ENCODE measurements at places on chromosomes 7 and 10.

DNA sequence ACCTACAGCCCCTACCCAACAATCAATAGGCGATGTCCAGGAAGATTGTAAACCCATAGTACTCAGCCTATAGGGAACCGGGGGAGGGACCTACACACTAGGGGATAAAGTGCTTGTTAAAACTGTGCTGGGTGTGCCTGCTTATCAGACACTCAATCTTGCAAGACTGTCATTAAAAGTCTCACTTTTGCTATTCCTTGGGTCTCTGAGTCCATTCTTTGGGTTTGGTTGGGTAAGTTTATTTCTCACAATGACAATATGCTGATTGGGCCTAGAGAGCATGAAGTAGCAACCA, 45.6 kb downstream of the PTPRE start:
- DNase-seq: no peak

- peak; percentile 35 for DNase-seq
These were observed 73.3 kb downstream of the ARID5B start for GRCh38 chr10:61974601-61975390.

DNA sequence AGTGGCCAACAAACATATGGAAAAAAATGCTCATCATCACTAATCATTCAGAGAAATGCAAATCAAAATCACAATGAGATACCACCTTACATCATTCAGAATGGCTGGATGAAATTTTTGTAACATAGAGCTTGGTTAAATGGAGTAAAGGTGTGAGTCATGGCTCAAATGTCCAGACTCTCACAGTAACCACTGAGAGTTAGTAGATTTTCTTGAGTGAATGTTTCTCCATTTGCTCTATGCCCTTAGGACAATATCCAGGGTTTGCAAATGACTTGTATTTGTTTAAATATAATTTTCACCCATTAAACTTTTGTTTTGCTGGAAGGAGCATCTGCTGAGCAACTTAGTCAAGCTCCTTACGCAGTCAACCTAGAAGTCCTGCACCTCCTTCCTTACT, 967.2 kb downstream of the XPNPEP1 start:
- no peak for DNase-seq

DNA sequence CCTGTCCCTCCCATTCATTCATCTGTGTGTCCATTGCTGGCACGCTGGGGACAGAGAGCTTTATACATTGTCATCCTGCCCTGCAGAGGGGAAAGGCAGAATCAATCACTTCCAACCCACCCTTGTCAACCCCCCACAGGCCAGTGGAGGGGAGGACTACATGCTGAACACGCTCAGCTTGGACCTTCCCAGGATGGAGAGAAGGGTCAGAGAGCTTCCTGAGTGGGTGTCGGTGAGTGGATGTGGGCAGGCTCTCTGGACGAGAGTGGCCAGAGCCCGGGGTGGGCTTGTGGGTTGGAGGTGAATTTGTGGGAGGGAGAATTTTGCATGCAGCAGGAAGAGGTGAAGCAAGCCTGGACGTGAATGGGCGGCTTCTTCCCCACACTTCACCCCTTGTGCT, 93.9 kb downstream of the DNAJB6 start:
- no peak for DNase-seq

- DNase-seq: peak; percentile 73
These were observed 168.8 kb downstream of the TMEM26 start for GRCh38 chr10:61284222-61284890.

- no peak for DNase-seq
These were observed 87.1 kb downstream of the SRI start for GRCh38 chr7:88132725-88133124.

- no peak for DNase-seq
These were observed 135.9 kb downstream of the LRRC4 start for GRCh38 chr7:127895360-127895759.

GRCh38 chr7:132580717-132581285, 4.5 kb upstream of the PLXNA4 start:
- peak; percentile 80 for DNase-seq
